ENCODE measurements at places on chromosomes 11 and 22.

- DNase-seq: peak; percentile 44
Measured at GRCh38 chr11:17014833-17015626, 816 bp upstream of the PLEKHA7 start.

- DNase-seq: no peak
Measured at GRCh38 chr11:60172011-60172410, 10.9 kb downstream of the MS4A6A start.

- no peak for DNase-seq
Measured at GRCh38 chr11:19502691-19503253, 209.9 kb upstream of the NAV2 start.

- no peak for DNase-seq
Measured at GRCh38 chr11:72630104-72630852, 43.9 kb downstream of the PDE2A start.

- no peak for DNase-seq
Measured at GRCh38 chr11:44725757-44726282, 942 bp upstream of the TSPAN18 start.

GRCh38 chr11:2120359-2121100 is 18.7 kb downstream of the IGF2 start:
- no peak for DNase-seq

- no peak for DNase-seq
Measured at GRCh38 chr22:27833803-27834202, 32.2 kb upstream of the MN1 start.

GRCh38 chr11:132691848-132692550 is 840.3 kb downstream of the OPCML start:
- no peak for DNase-seq

DNA sequence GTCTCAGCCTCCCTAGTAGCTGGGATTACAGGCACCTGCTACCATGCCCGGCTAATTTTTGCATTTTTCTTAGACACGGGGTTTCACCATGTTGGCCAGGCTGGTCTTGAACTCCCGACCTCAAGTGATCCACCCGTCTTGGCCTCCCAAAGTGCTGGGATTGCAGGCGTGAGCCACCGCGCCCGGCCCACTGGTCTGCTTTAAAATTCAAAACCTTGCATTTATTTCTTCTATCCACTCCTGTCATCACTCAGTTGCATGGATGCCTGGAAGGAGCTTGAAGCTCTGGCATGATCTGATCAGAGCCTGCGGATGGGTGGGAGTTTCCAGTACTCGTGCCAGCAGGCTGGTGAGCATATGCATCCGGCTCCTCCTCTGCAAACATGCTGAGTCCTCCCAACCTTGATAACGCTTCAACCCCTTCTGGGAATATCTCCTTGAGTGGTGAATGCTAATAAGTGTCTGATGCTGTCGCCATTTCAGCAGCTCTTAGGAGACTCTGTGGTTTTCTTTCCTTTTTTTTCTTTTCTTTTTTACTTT is 39.6 kb downstream of the UBASH3B start:
- no peak for DNase-seq

- peak; percentile 59 for DNase-seq
Measured at GRCh38 chr22:19765477-19766239, 5.1 kb downstream of the TBX1 start.

GRCh38 chr11:72584293-72584938 is 89.8 kb downstream of the PDE2A start:
- DNase-seq: peak; percentile 30

DNA sequence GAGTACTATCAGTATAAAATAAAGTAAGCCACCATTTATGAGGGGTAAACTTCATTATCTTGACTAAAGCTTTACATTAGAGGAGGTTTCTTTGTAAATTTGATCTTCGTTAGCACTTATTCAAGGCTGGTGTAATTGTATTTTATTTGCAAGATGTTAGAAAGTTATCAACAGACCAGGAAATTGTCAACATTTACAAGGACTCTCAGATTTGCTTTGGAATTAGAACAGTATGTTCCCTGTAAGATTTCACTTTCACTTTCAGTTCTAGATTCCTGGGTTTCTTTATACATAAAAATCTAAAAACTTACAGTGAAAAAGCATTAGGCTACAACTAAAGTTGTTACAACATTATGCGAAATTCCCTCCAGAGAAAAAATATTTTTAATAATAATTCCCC is 4.6 kb upstream of the BIRC3 start:
- peak; percentile 41 for DNase-seq

DNA sequence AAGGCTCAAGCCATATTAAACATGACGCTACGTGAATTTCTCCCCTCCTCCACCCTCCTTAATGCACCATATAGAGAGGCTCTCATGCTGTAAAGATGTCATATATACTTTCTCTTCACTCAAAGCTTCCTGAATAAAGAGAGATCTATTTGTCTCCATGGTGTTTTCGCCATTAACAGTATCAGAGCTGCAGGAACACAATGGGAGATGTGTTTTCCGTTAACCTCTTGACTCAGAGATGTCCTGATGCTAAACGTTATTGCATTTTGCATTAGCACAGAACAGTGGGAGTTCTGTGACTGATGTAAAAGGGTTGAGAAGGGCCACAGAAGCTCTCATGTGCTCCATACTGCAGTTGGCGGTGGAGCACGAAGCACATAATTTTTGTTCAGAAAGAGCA is 25.7 kb upstream of the BLID start:
- DNase-seq: no peak

DNA sequence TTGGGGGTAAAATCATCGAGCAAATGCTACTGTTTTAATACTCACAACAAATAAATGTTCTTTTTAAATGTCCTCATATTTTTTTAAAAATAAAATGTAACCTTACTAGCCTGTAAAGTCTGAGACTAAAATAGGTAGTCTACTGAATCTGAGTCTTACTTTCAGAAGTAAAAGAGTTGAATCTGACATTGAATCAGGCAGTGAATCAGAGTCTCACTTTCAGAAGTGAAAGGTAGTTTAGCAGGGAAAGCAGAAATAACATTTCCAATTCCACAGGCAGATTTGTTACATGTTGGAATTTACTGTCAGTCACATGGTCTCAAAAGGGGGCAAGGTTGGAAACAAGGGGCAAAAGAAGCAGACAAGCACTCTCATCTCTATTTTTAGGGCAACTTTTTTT is 143.0 kb downstream of the ELP4 start:
- DNase-seq: no peak

DNA sequence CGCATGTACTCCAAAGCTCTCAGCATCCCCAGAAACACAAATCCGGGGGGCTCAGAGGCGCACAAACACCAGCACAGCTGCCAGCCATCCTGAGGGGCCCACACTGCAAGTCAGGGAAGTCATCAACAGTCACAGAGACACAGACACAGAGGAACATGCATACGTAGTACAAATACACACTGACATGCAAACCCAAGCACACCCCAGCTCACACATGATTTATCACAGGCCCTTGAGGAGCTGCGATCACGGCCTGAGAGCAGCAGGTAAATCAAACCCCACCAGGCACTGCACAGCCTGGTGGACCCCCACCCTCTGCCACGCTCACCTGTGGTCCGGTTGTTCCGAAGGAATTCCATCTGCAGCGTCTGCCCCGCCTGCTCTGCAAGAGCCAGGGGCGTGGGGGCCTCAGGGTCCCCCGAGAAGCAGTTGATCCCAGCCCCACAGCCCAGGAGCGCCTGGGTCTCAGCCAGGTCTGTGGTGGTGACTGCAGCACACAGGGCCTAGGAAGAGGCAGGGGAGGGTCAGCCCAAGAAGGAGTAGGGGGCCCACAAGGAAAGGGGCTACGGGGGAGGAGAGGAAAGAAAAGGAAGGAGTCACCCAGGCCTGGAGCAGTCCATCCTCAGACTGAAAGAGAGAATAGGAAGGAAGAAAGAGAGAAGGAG is 28.5 kb upstream of the PDE2A start:
- no peak for DNase-seq

DNA sequence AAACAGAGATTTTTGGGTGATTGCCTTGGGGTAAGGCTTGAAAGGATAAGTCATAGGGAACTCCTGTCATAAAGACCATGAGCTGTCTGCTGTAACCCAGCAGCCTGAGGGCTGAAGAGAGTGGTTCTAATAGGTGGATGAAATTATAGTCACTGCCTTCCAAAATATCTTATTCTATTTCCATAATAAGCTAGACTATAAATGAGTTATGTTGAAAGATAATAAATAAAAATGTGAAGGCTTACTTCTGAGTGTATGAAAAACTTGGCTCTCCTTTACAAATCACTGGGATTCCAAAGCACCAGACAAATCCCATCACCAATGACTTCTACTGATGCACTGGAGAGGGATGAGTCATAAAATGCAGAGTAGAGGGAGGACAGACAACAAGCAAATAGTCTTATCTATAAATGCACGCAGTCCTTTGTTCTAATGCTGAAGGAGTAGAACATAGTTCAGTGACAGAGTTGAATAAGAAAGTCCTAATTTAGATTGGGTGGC is 775.0 kb upstream of the LRRC4C start:
- DNase-seq: no peak

GRCh38 chr22:27270818-27271510 is 530.6 kb downstream of the MN1 start:
- no peak for DNase-seq

Measured in lung microvascular endothelial cell (primary cell).